Stimulated activated CD8-positive, alpha-beta memory T cell treated with anti-CD3 and anti-CD28 coated beads, Interleukin-4, amount 100 ng/mL, for 1 hour (primary cell): ENCODE measurements at places on chromosomes 11 and 22.

- no peak for DNase-seq
These were observed 43.9 kb downstream of the KIRREL3 start for GRCh38 chr11:126956635-126957034.

- DNase-seq = no peak
These were observed 27.5 kb downstream of the FOLR3 start for GRCh38 chr11:72162891-72163492.

- no peak for DNase-seq
These were observed 379.8 kb downstream of the BRD1 start for GRCh38 chr22:49447837-49448236.

GRCh38 chr11:1323774-1324173, 14.3 kb upstream of the TOLLIP start:
- no peak for DNase-seq
